ENCODE measurements at places on chromosomes 1 and 21. TPM values are rescaled to one million over a fixed set of nuclear protein-coding genes. Genes with fewer than 3 reads are reported as not detected.
A peak's percentile ranks its signal among the peaks of the same experiment; 100 is the strongest.

DNA sequence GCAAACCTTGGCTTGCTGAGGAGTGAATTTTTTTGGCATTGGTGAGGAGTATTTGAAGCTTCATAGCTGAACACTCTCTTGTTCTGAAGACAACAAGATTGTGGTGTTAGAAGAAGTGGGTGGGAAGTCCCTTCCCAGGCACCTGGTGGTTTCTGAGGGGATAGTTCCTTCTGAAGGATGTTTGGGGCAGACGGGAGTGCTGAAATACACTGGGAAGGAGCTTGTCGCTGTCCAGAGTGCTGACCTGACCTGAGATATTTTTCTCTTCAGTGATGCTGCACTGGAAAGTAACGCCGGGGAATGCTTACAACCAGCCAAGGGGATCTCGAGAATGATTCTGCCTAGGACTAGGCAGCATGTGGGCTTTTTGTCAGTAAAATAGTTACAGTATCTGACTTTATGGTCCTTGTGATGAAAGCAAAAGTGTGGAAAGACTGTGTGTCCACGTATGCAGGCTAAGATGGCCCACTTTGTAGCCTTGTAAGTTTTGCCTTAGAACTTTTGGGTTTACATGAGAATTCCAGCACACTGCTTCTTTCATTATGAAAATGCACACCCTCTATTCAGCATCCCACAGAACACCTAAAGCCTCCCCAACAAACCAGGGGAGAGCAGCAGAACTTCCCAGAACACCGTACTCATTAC is 33.1 kb upstream of the NFASC start:
- DNase-seq, result no peak

DNA sequence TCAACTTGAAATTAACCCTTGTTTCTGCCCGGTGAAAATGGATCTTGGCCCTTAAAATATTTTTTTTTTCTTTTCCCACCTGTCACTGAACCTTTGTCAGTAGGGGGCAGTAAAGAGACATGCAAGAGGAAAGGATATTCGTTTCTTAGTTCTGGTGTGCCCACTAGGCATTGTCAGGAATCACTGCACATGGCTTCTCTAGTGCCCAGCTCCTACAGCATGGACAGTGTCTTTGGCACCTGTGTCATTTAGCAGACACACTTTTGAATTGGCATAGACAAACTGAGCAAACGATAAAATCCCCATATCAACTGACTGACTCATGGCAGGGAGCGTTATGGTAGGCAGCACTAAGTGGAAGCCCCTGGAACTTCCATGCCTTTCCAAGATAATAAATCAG is 1048.1 kb downstream of the BRINP3 start:
- no peak for DNase-seq

DNA sequence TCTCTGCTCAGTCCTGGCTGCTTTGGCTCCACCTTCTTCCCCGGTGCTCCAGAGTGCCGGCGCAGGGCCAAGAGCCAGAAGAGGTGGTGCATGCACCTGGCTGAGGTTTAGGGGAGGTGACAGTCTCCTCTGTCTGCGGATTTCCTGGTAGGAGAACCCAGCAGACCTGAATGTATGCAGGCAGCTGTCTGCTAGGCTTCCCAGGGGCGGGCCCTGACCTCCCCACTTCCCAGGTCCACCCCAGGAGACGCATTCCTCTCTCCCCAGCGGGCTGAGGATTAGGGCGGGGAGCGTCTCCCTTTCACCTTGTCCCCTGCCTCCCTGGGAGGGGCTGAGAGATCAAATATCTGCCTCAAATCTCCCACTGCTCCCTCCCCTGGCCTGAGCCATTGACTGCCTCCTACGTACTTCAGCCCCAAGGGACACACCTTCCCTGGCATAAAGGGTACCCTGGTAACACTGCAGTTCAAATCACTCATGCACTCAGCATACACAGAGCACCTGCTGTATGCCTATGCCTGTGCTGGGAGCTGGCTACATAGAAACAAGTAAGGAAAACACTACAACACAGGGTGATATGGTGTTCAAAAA is 27.5 kb downstream of the DMBX1 start:
- no peak for DNase-seq

GRCh38 chr1:115694805-115695204 is 53.0 kb downstream of the VANGL1 start:
- DNase-seq, result no peak

- peak; percentile 26 for DNase-seq
Measured at GRCh38 chr1:1079408-1080121, 5.5 kb upstream of the RNF223 start.

- DNase-seq, result no peak
Measured at GRCh38 chr1:208476846-208477170, 232.6 kb upstream of the PLXNA2 start.

- no peak for DNase-seq
Measured at GRCh38 chr1:22959545-22960360, 12.9 kb downstream of the LACTBL1 start.

- DNase-seq, result no peak
Measured at GRCh38 chr21:37166733-37167132, 93.7 kb downstream of the TTC3 start.

DNA sequence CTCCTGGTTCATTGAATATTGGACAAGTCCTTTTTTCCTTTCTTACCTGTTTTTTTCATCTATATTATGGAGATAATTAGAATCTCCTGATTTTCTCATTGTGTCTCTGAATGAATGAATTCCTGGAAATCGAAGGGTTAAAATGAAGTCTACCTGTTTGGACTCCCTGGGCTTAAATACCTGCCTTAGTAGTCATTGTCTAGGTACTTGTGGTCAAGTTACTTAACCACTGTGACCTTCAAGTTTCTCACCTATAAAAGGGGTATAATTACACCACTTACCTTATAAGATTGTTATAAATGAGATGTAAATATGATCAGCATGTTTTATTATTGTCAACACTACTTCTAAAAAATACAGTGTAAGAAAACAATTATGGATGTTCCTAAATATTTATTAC is 9.0 kb upstream of the TBX19 start:
- no peak for DNase-seq

- no peak for DNase-seq
Measured at GRCh38 chr21:31873275-31873695, 465 bp downstream of the HUNK start.

- peak; percentile 22 for DNase-seq
Measured at GRCh38 chr1:89962024-89962741, 32.7 kb upstream of the ZNF326 start.

DNA sequence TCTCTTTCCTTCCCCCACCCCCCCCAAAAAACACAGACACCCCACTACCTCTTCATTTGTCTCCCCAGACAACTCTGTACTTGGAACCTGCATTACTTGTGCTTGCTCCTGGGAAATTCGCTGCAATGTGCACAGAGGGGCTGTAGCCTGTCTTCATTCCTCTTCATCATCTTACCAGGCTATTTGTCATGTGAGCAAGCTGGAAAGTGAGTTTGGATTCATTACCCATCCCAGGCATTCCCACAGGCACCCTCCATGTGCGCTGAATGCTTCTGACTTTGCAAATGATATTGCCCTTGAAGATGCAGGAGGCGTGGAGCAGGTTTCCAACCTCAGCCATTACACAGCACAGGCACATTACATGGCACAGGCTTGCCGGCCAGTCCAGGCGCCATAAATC is 494.9 kb downstream of the KIF26B start:
- DNase-seq, result no peak

DNA sequence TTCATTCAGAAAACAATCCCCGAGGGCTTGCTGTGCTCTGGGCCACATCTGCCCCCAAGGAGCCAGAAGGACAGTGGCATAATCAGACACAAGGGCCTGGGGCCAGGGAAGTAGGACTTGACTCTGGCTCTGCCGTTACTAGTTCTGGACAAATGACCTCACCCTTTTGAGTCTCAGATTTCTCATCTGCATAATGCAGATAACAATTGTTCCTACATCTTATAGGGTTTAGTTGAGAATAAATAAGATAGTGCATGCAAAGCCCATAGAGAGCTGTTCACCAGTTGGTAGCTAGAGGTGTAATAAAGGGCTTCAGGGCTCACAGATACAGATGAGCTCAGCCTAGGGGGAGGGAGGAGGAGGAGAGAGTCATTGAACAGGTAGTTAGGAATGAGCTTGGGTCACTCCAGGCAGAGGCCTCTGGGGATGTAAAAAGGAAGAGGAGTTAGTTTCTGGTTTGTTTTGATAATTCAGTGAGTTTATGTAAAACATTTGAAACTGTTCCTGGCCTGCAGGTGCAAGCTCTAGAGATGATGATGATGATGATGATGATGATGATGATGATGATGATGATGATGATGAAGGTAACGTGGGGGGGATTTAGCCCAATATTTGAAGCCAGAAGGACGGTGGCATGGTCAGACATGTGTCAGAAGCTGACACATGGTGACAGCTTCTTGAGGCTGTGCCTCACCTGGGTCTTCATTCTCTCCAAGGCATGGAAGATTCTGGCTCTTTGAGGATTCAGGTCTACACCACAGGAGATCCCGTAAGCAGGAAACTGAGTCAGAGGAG is 858 bp downstream of the LACTBL1 start:
- DNase-seq, result no peak

DNA sequence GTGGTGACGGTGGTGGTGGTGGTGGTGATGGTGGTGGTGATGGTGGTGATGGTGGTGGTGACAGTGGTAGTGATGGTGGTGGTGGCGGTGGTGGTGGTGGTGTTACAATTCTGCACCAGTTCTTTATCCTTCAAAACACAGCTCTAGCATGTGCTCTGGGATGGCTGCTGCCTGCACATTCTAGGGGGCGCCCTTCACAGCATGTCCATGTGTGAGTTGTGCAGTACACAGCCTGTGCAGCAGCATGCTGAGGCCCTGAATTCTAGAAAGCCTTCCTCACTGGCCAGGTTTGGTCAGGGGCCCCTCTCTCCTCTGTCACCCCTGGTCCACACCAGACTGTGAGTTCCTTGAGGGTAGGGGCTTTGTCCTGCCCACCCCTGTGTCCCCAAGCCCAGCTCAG is 67.7 kb downstream of the MATN1 start:
- DNase-seq, result no peak

GRCh38 chr1:93358293-93358692 is 12.6 kb downstream of the DR1 start:
- DNase-seq, result no peak

GRCh38 chr1:28281608-28282425 is 22.5 kb downstream of the SESN2 start:
- DNase-seq, result no peak

DNA sequence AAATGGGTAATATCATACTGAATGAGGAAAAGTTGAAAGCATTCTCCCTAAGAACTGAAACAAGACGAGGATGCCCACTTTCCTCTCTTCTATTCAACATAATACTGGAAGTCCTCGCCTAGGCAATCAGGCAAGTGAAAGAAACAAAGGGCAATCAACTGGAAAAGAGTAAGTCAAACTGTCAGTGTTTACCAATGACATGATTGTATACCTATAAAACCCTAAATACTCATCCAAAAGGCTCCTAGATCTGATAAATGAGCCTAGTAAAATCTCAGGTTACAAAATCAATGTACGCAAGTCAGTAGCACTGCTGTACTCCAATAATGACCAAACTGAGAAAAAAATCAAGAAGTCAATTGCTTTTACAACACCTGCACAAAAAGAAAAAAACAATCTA is 575.8 kb upstream of the PRMT6 start:
- DNase-seq, result no peak

DNA sequence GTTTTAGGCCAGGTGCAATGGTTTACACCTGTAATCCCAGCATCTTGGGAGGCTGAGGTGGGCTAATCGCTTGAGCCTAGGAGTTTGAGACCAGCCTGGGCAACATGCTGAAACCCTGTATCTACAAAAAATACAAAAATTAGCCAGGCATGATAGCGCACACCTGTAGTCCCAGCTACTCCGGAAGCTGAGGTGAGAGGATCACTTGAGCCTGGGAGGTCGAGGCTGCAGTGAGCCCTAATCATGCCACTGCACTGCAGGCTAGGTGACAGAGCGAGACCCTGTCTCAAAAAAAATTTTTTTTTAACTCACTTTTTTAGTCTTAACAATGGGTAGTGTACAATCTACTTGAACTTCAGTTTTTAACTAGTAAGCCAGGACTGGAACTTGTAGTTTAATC is 137.5 kb downstream of the HS2ST1 start:
- DNase-seq, result no peak

- DNase-seq, result no peak
Measured at GRCh38 chr1:204923626-204924012, 53.0 kb downstream of the NFASC start.

Gene RAB4A
- total RNA-seq, result 26.5 TPM

Gene KIF14
- total RNA-seq, result 7.3 TPM

Gene MYCBP
- total RNA-seq, result 15.7 TPM

Gene MPL
- not detected for total RNA-seq

Gene KRTAP19-3
- not detected for total RNA-seq

Gene STYXL2
- total RNA-seq, result not detected

Gene FTCD
- 0.25 TPM for total RNA-seq

Gene CAPN8
- not detected for total RNA-seq

Gene OR14K1
- total RNA-seq, result not detected

Gene BCL2L15
- total RNA-seq, result 0.26 TPM

Gene BMP8B
- 0.07 TPM for total RNA-seq
